ENCODE measurements at places on chromosomes 5 and 9.

DNA sequence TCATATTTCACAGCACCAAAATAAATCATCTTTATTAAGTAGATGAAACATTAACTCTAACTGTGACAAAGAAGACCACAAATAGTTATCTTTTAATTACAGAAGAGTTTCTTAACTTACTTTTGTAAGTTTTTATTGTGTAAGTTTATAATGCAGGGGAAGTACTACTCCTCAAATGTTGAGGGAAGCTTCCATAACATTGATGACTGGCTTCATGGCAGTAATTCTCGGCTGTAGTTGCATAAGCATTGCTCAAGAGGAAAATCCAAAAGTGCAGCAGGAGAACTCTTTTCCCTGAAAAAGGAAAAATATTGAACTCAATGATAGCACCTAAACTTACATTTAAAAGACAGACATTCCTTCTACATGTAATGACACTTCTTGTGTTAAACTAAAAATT is 4.6 kb downstream of the TSLP start:
- H3K36me3 ChIP-seq, result no peaks in the 10 kb centered on the region
- no peak overlapping the region for H3K4me3 ChIP-seq
- DNase-seq, result no peak
- no peak overlapping the region for H3K27ac ChIP-seq
- H3K4me1 ChIP-seq, result peaks cover 34% of the 10 kb centered on the region

- no peaks in the 10 kb centered on the region for H3K4me1 ChIP-seq
- no peak overlapping the region for H3K4me3 ChIP-seq
- H3K36me3 ChIP-seq, result no peaks in the 10 kb centered on the region
- no peak for DNase-seq
Observed at GRCh38 chr9:109640580-109641371, 139.2 kb upstream of the PALM2AKAP2 start.

- no peaks in the 10 kb centered on the region for H3K27me3 ChIP-seq
- H3K27ac ChIP-seq, result peak overlapping the region; percentile 65
- H3K4me3 ChIP-seq, result no peak overlapping the region
- H3K4me1 ChIP-seq, result peaks cover 79% of the 10 kb centered on the region
- peaks cover 10% of the 10 kb centered on the region for H3K36me3 ChIP-seq
Observed at GRCh38 chr5:172142709-172143215, 45.3 kb downstream of the STK10 start.

DNA sequence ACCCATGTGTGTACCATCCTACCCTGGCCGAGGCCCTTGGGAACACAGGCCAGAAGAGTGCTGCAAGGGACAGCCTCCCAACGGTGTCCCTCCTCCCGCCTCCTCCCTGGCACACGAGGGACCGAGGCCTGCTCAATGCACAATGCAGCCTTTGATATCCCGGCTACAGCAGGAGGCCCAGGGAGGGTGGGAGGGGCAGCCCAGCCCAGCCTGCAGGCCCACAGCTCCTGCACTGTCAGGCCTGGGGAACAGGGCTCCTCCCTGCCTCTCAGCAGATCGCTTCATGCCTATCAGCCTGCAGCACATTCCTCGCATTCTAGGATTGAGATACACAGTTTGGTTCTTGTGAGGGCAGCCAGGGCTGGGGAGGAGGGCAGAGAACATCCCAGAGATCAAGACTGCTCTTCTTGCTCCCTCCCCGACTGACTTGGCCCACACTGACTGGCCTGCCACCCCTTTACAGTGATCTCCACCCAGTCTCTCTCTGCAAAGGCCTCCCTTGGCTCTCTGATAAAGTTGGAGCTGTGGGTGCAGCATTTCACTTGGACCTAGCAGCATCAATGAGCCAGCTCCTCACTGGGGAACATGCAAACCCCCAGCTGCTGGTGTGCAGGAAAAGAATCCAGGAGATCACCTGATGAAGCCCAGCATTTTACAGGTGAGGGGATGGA is at the start of gene SH3TC2:
TSS of gene SH3TC2 (minus strand) at position 46 of the 671 bp plus-strand sequence. CDS start at position 6, 40 bp downstream.
- no peaks in the 10 kb centered on the region for H3K4me1 ChIP-seq
- DNase-seq, result no peak
- H3K27me3 ChIP-seq, result no peaks in the 10 kb centered on the region
- H3K27ac ChIP-seq, result no peak within 1 kb of the TSS
- H3K4me3 ChIP-seq, result no peak within 1 kb of the TSS
- no peaks in the 10 kb centered on the region for H3K36me3 ChIP-seq

DNA sequence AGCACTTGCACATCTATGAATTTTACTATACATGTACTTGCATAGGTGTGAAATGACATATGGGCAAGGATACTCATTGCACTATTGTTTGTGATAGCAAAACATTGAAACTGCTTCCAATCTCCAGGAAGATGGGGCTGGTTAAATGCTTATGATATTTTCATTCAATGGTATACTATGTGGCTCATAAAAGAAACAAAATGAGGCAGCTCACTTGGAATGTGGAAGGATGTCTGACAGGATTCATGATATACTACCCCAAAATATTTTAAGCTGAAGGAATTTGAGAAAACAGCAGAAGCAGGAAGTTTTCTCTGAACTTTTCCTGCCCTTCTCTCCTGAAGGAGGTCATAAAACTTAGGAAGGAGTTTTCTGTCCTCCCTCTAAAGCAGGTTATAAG is 99.6 kb upstream of the CAST start:
- no peak for DNase-seq
- H3K27me3 ChIP-seq, result no peaks in the 10 kb centered on the region
- peaks cover 13% of the 10 kb centered on the region for H3K4me1 ChIP-seq
- H3K4me3 ChIP-seq, result no peak overlapping the region
- no peak overlapping the region for H3K27ac ChIP-seq
- H3K36me3 ChIP-seq, result no peaks in the 10 kb centered on the region

DNA sequence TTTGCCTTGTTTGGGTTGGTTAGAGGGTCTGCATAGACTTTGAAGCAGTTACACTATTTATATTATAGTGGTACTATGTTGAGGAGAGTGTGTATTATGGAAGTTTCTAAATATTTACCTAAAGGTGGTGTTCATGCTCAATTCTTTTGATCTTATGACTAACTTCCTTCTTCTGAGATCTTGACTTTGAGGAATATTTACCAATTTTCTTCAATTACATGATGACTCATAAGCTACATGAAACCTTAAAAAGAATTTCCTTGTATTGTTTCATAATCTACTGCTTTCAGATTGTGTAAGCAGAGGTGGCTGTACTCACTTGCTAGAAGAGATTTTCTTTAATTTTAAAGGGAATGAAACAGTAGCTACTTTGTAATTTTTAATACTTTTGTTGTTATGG is 276.1 kb downstream of the TAF11L14 start:
- H3K36me3 ChIP-seq, result no peaks in the 10 kb centered on the region
- no peaks in the 10 kb centered on the region for H3K4me1 ChIP-seq
- DNase-seq, result no peak
- no peak overlapping the region for H3K27ac ChIP-seq
- H3K4me3 ChIP-seq, result no peak overlapping the region

- no peak overlapping the region for H3K4me3 ChIP-seq
- H3K27me3 ChIP-seq, result no peaks in the 10 kb centered on the region
- H3K27ac ChIP-seq, result no peak overlapping the region
- no peaks in the 10 kb centered on the region for H3K4me1 ChIP-seq
- DNase-seq, result no peak
Observed at GRCh38 chr5:144405991-144406390, 235.3 kb downstream of the KCTD16 start.

DNA sequence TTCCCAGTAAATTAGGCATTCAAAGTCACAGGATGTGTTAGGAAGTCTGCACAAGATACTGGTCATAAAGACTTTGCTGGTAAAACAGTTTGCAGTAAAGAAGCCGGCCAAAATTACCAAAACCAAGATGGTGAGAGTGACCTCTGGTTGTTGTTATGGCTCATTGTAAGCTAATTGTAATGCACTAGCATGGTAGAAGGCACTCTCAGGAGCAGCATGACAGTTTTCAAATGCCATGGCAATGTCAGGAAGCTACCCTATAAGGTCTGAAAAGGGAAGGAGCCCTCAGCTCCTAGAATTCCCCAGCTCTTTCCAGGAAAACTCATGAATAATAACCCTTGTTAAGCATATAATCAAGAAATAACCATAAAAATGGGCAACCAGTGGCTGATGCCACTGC is 64.3 kb upstream of the TNC start:
- H3K27ac ChIP-seq, result no peak overlapping the region
- no peak overlapping the region for H3K4me3 ChIP-seq
- H3K4me1 ChIP-seq, result no peaks in the 10 kb centered on the region
- H3K27me3 ChIP-seq, result peaks cover 3% of the 10 kb centered on the region

DNA sequence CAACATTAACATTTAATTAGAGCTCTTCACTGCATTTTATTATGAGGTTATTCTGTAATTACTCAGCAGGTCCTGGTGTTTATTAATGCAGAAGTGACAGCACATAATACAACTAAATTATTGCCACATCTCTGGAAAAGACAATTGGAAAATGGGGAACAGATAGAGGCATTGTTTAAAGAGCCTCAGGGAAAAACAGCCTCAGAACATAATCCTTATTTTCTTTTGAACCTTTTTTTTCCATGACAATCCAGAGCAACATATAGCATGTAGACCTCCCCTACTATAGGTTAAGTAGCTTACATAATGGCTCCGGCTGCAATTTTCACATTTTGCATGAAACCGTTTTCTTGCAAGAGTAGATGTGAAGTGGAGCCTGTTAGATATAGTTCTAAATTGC is 87.2 kb downstream of the RMI1 start:
- H3K27me3 ChIP-seq, result no peaks in the 10 kb centered on the region
- no peaks in the 10 kb centered on the region for H3K4me1 ChIP-seq
- DNase-seq, result no peak
- no peak overlapping the region for H3K27ac ChIP-seq
- no peaks in the 10 kb centered on the region for H3K36me3 ChIP-seq

DNA sequence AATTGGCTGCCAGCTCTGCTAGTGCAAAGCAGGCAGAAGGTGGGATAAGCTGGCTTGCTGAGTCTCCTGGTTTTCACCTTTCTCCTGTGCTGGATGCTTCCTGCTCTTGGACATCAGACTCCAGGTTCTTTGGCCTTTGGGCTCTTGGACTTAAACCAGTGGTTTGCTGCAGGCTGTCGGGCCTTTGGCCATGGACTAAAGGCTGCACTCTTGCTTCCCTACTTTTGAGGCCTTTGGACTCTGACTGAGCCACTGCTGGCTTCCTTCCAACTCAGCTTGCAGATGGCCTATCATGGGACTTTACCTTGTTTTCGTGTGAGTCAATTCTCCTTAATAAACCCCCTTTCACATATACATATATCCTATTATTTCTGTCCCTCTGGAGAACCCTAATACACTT is 1293.9 kb upstream of the CDH6 start:
- H3K4me3 ChIP-seq, result no peak overlapping the region
- H3K36me3 ChIP-seq, result no peaks in the 10 kb centered on the region
- H3K4me1 ChIP-seq, result no peaks in the 10 kb centered on the region
- no peaks in the 10 kb centered on the region for H3K27me3 ChIP-seq

DNA sequence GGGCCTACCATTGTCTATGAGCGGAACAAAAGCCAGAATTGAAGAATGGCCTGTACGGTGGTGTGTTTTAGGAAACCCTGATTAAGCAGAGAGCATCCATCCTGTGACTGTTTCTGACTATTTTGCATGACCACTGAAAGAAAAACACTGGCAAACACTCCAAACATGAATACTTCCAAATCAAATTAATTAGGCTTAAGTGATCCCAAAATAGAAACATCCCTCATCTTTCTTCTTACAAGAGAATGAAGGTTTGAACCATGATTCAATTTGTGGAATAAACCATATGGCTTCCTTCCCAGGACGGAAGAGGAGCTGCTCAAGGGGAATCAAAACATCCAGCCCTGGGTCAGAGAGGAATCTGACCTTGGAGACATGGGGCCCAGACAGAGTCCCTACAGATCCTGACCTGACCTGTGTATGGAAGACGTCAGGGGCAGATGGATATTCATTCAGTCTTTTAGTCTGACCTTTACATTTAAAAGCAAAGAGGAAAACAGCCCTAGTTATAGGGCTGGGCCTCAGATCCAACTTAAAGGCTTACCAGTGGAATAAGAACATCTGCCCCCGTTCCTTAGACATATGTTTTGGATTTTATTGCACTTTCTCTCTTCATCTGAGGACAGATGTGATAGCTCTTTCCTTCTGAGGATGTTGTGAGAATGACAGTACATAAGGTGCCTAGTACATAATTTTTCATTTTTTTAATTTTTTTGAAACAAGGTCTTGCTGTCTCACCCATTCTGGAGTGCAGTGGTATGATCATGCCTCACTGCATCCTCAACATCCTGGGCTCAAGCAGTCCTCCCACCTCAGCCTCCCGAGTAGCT is 17.6 kb upstream of the RECK start:
- no peaks in the 10 kb centered on the region for H3K4me1 ChIP-seq
- no peak overlapping the region for H3K27ac ChIP-seq
- no peaks in the 10 kb centered on the region for H3K36me3 ChIP-seq
- DNase-seq, result no peak
- peaks cover 2% of the 10 kb centered on the region for H3K27me3 ChIP-seq

- H3K4me1 ChIP-seq, result no peaks in the 10 kb centered on the region
- DNase-seq, result no peak
- no peaks in the 10 kb centered on the region for H3K27me3 ChIP-seq
Observed at GRCh38 chr5:16922430-16922829, 13.7 kb downstream of the MYO10 start.

GRCh38 chr5:14231156-14231555 is 88.0 kb downstream of the TRIO start:
- no peak overlapping the region for H3K27ac ChIP-seq
- no peaks in the 10 kb centered on the region for H3K4me1 ChIP-seq
- no peaks in the 10 kb centered on the region for H3K36me3 ChIP-seq
- no peak for DNase-seq
- H3K4me3 ChIP-seq, result no peak overlapping the region

DNA sequence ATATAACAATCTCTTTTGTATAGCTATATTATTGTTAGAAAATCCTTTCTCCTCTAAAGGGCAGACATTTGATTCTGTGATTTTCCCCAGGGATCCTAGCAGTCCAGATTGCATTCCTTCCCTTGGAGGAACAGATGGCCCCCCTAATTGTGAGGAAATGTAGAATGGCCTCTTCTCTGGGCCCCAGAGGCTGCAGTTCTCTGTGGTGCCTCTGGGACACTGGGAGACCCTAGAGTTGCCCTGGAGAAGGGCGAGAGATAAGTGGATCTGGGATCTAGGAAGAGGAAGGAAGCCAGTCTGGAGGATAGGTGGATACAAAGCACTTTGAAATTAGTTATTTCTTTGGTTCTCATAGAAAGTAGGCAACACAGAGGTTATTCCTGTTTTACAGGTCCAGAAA is 1.9 kb upstream of the HINT2 start:
- no peak overlapping the region for H3K4me3 ChIP-seq
- no peaks in the 10 kb centered on the region for H3K36me3 ChIP-seq
- no peak for DNase-seq
- H3K4me1 ChIP-seq, result peaks cover 31% of the 10 kb centered on the region
- H3K27ac ChIP-seq, result no peak overlapping the region

- no peaks in the 10 kb centered on the region for H3K36me3 ChIP-seq
- no peaks in the 10 kb centered on the region for H3K27me3 ChIP-seq
- H3K27ac ChIP-seq, result peak overlapping the region; percentile 15
- H3K4me1 ChIP-seq, result peaks cover 60% of the 10 kb centered on the region
Observed at GRCh38 chr5:76475936-76476335, 72.9 kb downstream of the IQGAP2 start.

DNA sequence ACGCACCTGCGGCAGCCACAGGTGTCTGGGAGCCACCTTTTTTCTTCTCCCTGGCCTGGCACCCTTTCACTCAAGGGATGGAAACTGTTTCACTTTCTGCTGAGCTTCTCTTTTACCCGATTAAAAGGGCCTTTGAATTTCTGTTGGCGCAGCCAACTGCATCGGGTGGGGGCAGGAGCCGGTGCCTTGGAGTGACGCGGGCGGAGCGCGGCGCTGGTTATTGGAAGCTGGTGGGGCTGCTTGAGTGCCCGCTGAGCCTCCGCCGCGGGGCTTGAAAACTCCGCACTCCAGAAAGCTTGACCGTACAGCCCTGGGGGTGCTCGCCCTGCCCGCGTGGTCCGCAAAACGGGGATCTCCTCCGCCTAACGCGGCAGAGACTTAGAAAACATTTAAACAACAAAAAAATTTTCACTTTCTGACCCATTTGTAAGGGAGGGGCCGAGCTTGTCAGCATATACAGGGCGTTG is 52.0 kb upstream of the TJP2 start:
- H3K27ac ChIP-seq, result no peak overlapping the region
- peak; percentile 34 for DNase-seq
- H3K36me3 ChIP-seq, result no peaks in the 10 kb centered on the region
- H3K4me3 ChIP-seq, result peak overlapping the region; percentile 81
- peaks cover 18% of the 10 kb centered on the region for H3K4me1 ChIP-seq

Data from activated naive CD8-positive, alpha-beta T cell treated with anti-CD3 and anti-CD28 coated beads, Interleukin-2, amount 50 U/mL, for 24 hours (primary cell).